ENCODE measurements at places on chromosomes 3 and 15. TPM values are rescaled to one million over a fixed set of nuclear protein-coding genes. Genes with fewer than 3 reads are reported as not detected.
A peak's percentile ranks its signal among the peaks of the same experiment; 100 is the strongest.

The RSL24D1 gene
- 36.4 TPM for polyA plus RNA-seq

The SKOR1 gene
- 0.02 TPM for polyA plus RNA-seq

DNA sequence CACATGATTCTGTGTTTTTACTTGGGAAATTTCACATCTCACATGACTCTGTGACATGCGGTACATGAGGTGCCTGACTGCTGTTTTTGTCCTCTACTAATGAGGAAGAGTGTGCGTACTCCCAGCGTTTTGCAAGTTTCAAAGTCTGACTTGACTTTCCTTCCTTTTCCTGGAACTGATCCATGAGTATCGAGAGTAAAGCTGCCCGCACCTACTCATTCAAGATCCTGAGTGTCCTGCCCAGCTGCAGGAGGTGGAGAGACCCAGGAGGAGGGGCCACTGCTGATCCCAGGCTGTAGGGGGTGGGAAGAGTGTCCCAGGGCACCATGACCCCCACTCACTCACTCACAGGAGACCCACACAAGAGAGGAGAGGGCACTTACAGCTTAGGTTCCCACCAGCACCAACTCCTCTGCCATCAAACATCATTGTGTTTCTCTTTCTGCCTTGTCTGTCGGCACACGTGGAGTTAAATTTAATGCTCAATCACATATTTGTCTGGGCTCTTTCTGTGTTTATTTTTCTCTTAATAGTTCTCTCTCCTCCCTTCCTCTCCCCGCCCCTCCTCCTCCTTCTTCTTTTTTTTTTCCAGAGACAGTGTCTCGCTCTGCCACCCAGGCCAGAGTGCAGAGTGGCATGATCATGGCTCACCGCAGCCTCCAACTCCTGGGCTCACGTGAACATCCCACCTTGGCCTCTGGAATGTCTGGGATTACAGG is 1.4 kb downstream of the CCR5AS start:
- no peak for DNase-seq

The CORO2B gene
- 2.6 TPM for polyA plus RNA-seq

- DNase-seq: no peak
Measured at GRCh38 chr3:136576279-136577009, 175.7 kb downstream of the STAG1 start.

DNA sequence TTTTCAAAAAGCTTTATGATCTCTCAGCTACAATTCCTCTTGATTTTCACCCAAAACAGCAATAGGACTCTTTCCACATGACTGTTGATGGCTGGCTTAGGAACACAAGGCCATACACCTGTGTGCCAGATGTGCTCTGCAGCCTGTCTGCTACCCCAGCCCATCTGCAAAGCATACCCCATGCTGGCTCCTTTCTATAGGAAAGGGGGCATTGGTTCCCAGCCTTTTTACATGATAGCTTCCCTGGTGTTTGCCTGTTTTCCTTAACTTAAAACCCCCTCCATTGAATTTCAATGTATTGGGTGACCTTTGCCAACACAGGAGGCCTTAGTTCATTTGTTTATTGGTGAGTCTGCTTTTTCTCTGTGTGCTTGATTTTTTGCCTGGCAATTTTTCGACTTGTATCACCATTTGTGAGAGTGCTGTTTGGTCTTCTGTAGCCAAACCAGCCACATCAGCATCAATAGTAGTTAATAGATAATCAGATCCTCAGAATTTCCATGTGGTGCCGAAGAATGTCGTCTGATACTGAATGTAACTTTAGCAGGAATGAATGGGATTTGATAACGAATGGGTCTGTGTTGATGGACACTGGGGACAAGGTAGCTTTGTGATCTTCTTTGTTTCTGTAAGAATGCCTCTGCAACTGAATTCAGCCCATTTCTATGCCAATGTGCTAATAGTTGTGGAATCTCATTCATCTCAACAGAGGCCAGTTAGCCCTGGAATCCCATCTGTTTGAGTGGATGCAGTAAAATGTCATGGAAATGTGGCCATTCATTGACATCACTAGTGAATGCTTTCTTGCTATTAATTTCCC is 272.2 kb upstream of the RARB start:
- no peak for DNase-seq

DNA sequence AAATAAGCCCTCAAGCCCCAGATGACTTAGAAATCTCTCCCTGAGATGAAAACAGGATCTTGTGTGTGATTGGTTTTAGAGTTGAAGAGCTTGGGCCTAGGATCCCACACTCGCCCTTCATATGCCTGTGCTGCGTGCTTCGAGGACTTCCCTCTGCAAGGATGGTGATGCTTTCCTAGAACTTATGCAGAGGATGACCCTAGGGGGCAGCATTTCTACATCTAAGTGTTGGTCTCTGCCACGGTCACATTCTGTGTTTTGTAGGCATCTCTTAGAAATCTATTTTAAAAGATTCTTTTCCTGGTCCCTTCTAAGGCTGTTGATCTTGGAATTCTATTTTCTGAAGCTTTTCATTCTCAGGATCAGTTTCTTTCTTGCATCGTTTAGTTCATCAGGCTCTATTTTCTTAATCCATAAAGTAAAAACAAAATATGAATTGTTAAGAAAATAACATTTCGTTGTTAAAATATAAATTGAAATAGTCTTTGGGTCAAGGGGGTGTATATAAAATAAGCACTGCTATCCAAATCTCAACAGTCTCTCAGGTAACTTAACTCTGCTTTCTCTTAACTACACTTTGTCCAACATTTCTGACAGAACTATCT is 45.7 kb downstream of the WDR76 start:
- peak; percentile 27 for DNase-seq

The ESYT3 gene
- 0.41 TPM for polyA plus RNA-seq

DNA sequence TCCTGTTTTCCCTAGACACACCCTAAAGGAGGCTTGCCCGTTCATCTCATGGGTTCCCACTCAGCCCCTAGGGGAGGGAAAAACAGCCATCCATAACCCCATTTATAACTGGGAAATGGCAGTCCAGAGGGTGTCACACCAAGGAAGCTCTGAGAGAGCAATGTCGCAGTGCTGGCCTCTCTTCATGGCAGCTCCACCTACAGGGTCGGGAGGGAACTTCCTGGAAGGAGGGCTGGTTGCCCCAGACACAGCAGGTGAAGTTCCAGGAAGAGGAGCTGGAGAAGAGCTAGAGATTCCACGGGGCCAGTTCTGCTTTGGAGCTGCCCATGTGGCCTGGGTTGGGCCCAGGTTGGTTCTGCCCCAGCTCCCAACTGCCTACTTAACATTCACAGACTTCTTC is 22.3 kb upstream of the LINGO1 start:
- no peak for DNase-seq

The FEZF2 gene
- polyA plus RNA-seq: not detected

GRCh38 chr3:149003653-149004305 is 12.4 kb downstream of the GYG1 start:
- DNase-seq: peak; percentile 23

DNA sequence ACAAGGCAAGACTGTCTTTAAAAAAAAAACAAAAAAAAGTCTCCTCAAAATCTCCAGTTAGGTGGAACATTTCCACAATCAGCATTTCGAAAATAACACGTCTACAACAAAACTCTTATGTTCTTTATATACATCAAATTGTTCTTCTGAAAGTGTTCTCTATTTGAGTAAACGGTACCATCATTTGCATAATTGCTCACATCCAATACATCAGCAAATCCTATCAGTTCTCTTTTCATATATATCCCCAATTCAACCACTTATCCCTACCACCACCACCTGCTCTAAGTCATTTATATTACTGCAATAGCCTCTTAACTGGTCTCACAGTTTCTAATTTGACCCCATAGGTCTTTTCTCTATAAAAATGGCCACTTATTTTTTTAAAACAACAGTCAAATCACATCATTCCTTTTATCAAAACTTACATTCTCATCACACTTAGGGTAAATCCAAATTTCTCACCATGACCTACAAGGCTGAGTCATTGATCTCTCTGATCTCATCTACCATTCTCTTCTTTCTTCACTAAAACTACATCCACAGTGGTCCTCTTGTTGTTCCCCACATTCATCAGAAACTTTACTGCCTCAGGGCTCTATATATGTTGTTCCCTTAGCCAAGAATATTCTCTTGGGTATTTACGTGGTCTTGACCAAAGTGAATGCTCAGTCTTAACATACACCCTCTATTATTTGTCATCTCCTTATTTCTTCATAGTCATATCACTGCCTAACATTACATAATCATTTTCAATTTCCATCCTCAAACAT is 237.0 kb downstream of the SCAPER start:
- no peak for DNase-seq

DNA sequence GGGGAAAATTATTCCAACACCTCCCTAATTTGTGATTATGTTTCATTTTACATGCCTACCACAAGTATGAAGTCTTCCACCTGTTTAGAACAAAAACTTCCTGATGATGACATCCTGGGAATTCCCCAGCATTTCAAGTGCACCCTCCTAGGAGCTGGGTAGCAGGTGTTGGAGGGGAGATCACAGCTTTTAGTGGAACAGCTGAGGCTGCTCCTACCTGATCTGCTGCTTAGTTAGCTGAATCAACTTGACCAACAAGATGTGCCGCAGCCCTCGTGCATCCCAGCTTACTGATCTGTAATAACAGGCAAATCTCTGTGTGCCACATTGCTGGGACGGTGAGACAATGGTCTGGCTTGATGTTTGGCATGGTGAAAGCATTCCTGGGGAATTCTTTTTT is 29.7 kb downstream of the TRAK1 start:
- DNase-seq: peak; percentile 82

- no peak for DNase-seq
Measured at GRCh38 chr3:112027826-112028225, 6.7 kb upstream of the TMPRSS7 start.

GRCh38 chr15:59371458-59372351 is 966 bp downstream of the MYO1E start:
- DNase-seq: peak; percentile 66

DNA sequence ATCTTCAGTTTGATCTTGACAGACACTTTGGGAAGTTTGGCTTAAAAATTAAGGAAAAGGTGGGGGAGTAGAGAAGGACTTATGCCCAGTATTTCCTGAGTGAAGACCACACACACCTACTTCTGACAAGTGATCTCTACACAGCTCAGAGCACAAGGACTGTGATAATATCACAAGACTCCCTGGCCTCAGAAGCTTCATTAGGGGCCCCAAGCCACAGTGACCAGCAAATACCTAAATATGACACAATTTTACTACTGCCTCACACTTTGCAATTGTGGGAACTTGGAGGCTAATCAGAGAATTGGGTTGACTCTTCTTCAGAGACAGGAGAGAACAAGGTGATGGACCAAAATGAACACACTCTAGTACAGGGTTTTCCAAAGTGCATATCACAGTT is 2.6 kb downstream of the ILDR1 start:
- DNase-seq: no peak

The CCDC80 gene
- 2.0 TPM for polyA plus RNA-seq

The SOX14 gene
- polyA plus RNA-seq: not detected

GRCh38 chr15:25691544-25692430 is 171.3 kb downstream of the ATP10A start:
- DNase-seq: no peak

- no peak for DNase-seq
Measured at GRCh38 chr3:120625159-120625586, 29.0 kb downstream of the NDUFB4 start.

DNA sequence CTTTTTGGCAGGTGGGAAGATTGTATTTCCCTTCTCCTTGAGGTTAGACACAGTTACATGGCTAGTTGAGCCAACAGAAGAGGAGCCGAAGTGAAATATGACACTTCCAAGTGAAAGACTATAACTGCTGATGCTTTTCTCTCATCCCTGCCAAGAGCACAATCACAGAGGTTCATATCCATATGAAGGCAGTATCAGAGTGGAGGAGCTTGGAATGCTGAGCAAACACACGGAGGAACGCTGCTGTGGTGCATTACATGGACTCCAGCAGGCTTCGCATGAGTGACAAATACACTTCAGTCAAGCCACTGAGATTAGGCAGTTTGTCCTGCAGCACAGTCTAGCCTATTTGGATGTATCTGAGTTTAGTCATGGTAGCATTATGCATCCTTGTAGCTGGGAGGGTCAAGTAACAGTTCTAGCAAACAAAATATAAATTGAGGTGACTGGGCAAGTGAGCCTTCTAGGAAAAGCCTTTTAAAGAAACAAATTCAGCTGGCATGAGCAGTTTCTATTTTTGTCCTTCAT is 5.4 kb downstream of the IQCF6 start:
- no peak for DNase-seq

DNA sequence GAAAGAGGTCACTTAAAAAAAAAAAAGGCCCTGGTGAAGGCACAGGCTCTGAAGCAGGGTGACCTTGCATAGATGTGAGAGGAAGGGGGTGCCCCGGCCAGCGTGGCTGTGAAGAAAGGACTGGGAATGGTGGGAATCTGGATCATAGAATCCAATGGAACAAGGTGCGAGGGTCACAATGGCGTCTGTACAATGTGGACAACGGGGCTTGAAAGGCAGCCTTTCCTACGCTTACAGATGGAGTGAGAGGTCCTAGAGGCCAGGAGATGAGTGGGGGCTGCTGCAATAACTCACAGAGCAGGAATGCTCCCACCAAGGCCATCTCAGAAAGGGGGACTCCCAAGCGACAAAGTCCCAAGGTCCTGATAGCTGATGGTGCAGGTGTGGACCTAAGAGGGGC is 162.2 kb downstream of the ATP10A start:
- DNase-seq: no peak

The GABRA5 gene
- polyA plus RNA-seq: not detected

DNA sequence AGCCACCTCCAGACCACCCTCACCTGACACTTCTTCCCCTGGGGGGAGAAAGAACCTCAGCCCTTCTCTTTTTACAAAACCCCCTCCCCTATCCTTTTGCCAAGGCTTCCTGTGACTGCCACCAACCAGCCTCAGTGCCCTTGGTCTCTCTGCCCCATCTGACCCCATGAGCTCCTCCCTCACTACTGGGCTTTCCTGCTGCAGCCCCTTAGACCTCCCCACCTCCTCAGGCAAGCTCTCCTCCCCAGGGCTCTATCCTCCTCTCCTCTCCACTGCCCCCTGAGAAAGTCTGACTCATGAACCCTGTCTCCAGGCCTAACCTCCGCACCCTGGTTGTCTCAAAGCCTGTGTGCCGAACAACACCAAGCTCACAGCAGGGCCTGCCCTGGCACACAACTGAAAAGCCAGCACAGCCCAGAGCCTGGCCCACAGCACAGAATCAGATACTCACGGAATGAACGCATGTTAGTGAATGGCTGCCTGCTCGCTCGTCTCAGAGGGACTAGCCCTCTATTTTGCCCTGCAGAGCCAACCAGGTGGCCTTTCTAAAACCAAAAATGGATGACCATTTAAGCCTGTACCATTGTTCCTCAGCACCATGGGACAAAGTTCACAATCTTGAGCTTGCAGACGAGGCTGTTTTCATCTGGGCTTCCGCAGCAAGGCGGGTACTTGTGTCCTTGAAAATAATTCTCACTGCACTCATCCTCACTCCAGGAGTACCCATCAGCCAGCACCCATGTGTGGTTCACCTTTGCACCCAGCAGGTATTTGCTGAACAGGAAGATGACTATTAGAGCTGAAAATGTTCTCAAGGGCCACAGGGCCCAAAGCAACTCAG is 1.7 kb downstream of the CHDH start:
- no peak for DNase-seq

- no peak for DNase-seq
Measured at GRCh38 chr3:23036728-23037127, 166.4 kb upstream of the UBE2E2 start.

The DPPA4 gene
- polyA plus RNA-seq: not detected

DNA sequence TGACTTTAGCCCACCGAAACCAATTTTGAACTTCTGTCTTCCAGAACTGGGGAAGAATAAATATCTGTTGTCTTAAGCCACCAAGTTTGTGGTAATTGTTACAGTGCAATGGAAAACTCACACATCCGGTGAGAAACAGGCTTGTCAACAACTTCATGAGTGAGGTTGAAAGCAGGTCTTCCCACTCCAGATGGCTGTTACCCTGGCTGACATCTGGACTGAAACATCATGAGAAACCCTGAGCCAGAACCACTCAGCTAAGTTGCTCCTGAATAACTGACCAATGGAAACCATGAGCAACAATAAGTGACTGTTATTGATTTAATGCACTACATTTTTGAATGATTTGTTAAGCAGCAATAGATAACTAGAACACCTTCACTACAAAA is 10.3 kb downstream of the ACSBG1 start:
- DNase-seq: no peak

All from mammary epithelial cell (primary cell).